ENCODE measurements at places on chromosomes 16 and 17.

- no peak for DNase-seq
Observed at GRCh38 chr16:56038564-56039098, 152.7 kb upstream of the GNAO1 start.

GRCh38 chr17:73170324-73170723 lies 5.5 kb downstream of the SSTR2 start:
- DNase-seq: no peak

- DNase-seq: no peak
Observed at GRCh38 chr17:40484285-40484972, 17.0 kb downstream of the TNS4 start.

GRCh38 chr17:66268247-66268927 lies 34.0 kb upstream of the PRKCA start:
- DNase-seq: no peak

DNA sequence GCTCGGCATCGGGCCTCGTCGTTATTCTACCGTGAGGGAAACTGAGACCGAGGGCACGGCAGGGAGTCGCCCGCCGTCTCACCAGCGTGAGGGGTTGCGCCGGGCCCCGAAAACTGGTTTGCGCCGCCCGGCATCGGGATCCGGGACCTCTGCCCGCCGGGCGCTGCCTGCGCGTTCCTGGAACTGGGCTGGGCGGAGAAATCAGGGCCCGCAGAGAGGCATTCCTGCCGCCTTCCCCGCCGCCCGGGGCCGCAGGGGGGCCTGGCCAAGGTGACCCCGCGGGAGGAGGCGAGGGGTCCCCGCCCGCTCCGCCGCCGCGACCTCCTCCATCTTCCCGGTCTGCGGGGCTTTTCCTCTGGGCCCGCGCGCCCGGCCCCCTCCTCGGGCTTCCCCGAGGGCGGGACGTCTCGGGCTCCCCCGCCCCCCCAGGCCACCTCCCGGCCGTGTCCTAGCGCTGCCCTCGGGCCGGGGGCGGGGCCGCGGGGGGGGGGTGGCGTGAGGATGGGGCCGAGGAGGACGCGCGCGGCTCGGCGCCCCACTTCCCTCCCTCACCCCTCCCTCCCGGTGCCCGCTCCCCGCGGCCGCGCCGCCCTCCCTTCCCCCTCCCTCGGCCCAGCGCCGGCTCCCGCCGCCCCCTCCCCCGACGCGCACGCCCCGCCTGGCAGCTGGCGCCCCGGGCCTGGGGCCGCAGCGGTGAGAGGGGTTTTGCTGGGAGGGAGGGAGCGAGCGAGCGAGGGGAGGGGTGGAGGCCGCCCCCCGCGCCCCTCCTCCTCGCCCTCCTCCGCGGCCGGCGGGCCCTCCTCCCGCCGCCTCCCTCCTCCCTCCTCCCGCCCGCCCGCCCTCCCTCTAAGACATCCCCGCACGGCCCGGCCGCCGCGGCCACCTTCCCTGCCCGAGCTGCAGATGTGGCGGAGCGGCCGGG lies at the start of gene GLIS2:
GLIS2 (plus strand) TSS at position 882 of the 922 bp plus-strand sequence. CDS start 16,214 bp downstream, outside the sequence.
- DNase-seq: peak; percentile 83

DNA sequence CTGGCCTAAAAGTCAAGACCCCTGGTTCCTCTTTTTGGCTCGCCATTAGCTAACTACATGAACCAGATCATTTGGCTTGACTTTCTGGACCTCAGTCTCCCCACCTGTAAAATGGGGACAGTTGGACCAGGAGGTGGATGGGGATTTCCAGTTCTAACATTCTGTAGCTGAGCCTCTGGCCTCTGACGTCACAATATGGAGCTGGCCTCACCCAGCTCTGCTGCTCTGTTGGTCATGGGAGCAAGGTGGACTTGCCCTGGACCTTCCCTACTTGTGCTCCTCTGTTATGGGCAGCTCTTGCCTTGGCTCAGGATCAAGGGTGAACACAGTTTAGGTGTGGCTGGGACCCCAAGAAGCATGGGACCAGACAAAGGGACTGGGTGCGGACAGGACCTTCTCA lies 16.5 kb upstream of the KCNH6 start:
- no peak for DNase-seq

DNA sequence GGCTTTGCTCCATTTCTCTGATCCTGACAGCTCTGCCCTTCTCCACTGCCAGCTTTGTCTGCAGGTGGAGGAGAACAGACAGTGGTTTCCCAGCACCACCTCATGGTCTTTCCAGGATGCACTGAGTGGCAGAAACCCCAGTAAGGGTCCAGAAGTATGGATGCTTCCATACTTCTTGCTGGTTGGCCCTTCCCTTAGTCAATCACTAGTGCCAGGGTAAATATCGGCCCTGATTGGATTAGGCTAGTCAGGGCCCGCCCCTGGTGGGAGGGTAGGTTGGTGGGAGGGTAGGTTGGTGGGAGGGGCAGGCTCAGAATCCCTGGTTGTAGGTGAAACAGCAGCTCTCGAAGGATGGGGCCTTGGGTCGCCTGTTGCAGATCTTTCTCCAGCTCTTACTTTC lies 10.2 kb downstream of the RNF213 start:
- DNase-seq: no peak

DNA sequence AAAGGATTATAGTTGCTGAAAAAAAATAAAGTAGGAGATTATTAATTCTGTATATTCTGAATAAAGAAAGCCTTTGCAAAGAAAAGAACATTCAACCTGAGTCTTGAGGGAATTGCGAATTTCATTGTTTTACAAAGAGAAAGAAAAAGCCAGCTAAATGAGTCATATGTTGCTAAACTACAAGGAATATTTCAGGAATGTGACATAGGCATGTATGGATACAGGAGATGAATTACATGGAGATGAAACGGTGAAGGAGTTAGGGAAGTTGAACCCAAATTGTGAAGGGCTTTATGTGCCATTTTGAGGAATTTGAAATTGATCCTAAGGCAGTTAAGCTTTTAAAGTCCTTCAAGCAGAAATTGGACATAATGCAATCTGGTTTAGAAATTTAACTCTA lies 177.3 kb upstream of the RBL2 start:
- DNase-seq: no peak

GRCh38 chr16:69720822-69721430 lies 5.4 kb downstream of the NQO1 start:
- DNase-seq: no peak

DNA sequence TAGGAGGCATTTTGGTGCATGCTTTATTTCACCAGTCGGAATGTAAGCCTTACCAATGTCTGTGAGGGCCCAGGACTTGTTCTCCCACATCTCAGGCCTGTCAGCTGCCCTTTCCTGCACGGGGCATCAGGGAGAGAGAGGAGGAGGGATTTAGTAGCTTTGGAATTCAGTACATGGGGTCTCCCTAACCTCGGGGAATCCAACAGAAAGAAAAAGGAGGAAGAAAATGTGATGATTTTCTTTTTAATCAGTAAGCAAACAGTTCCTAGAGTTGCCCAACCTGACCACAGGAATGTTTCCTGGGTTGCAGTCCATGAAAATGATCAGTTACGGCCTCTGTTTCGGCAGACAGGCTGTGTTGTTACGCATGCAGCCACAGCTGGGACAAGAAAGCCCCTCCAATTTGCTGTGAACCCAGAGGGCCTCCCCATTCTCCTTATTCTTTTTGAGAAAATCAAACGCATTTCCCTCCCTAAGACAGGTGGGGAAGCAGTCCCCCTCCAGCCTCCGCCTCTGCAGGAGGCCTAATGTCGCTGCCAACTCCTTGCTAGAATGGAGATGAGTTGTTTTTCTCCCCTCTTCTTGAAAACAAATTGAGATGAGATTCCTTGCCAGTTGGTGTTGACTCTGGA lies 53.1 kb upstream of the TANGO6 start:
- DNase-seq: no peak

DNA sequence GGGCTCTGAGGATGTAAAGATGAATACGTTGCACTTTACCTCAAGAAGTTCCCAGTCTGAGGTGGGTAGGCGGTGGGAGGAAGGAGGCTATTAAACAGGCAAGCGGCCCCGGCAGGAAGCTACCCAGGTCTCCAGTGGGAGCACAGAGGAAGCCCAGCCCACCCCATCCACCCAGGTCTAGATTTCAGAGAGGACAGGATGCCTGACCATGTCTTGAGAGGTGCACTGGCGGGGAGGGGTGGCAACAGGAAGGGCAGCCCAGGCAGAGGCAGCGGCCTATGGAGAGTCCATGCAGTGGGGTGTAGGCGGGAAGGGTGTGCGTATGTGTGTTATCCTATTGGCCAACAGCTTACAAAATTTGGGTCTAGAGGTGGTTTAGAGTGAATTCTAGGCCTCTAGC lies 13.9 kb downstream of the SARM1 start:
- DNase-seq: no peak

DNA sequence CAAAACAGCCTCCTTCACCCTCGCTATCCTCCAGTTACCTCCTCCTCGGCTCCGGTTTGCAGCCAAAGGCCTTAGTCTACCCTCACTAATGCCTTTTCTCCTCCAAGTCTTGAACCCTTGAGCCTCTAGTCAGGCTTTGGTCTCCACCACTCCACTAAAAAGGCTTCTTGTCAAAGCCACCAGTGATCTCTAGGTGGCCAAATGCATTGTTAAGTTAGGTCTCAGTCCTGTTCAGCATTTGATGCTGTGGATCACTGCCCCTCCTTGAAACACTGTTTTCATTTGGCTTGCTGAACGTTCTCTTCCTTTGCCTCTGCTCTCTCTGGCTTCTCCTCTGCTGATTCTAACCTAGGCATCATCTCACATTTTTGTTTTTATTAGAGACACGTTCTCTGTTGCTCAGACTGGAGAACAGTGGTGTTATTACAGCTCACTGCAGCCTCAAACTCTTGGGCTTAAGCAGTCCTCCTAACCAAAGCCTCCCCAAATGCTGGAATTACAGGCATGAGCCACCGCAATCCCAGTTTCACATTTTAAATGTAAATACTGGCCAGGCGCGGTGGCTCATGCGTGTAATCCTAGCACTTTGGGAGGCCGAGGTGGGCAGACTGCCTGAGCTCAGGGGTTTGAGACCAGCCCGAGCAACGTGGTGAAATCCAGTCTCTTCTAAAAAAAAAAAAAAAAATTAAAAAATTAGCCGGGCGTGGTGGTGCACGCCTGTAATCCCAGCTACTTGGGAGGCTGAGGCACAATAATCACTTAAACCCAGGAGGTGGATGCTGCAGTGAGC lies 1.1 kb downstream of the SGF29 start:
- no peak for DNase-seq

- no peak for DNase-seq
Observed at GRCh38 chr16:3015865-3016521, 2.0 kb downstream of the CLDN6 start.

- peak; percentile 76 for DNase-seq
Observed at GRCh38 chr17:40551879-40552768, 13.1 kb downstream of the CCR7 start.

- DNase-seq: no peak
Observed at GRCh38 chr16:27924411-27925118, 138.9 kb downstream of the GSG1L start.

DNA sequence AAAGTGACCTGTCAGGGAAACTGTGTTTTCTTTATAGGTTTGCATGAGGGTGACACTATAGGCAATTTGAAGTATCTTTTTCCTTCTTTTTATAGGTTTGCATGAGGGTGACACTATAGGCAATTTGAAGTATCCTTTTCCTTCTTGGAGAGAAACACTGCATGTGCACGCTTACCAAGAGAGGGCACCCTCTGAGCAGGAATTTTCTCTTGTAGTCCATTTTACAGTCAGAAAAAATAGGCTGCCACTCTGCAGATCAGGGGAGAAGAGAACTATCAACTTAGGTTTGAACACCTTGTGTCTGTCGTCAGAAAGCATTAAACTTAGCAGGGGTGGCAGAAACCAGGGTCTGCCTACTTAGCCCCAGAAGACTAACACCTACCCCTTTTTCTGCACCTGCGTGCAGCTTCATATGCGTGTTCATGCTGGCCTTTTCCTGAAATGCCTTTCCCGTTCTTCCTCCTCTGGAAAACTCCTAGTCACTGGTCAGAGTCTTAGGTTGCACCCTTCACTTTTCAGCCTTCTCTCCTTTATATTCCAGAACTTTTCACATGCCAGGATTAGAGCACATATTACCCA lies 16.4 kb upstream of the SMIM36 start:
- DNase-seq: peak; percentile 62

GRCh38 chr16:65644821-65645220 lies 523.0 kb upstream of the CDH11 start:
- no peak for DNase-seq

DNA sequence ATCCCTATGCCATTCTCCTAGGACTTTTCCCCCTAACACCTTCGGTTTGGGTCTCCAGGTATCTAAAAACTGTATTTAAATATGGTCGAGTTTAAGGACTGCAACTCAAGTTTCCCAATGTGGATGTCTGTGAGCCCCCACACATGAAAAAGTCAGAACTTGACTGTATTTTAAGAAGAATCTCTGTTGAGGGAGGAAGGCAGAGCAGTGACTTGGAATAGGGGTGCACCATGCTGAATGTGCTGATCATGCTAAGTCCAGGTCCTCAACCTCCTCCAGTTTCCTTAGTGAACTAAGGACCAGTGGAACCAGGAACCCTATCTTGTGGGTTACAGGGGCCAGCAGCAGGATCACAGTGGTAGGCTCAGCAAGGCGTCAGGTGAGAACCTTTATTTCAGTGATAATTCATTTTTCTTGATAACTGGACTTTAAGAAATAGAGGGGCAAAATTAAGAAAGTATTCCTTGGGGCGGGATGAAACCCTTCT lies 19.5 kb downstream of the GRB7 start:
- no peak for DNase-seq

GRCh38 chr17:21843318-21843865 lies 151.1 kb downstream of the KCNJ18 start:
- DNase-seq: no peak

DNA sequence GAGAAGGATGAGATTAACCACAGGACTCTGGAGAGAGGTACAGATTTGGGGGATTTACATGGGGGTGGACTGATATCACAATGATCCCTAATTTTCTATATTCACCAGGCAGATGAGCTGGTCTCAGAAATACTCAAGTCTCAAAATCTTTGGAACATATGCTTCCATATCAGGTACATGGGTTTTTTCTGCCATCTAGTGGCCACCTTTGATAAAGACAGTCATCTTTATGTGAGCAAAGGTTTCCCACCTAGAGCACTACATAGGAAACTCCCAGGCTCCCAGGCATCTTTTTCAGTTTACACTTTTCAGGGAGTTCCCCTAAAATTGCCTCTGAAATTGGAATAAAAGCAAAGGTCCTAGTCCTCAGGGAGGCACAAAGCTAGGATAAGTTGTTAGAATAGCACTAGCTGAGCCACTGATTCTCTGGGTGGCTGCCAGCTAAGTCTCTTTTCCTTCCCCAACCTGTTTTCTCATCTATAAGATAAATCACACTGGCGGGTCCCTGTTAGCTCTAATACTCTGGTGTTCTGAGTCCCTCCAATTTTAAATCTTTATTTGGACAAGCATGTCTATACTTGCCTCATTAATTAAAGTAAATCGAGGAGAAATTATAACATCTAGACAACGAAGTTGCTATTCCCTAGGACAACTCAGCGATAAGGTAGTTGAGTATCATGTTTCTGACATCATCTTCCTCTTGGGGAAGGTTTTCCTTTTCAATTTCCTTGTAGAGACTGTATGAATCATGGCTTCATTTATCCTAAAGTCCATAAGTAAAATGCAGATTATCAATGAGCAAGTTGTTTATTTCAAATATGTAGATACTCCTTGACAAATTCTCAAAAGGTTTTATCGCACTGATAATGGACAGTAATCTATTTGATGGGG lies 19.0 kb upstream of the MON1B start:
- no peak for DNase-seq

Measured in sciatic nerve (tissue), 2 donors.